IMR-90 (cell line): ENCODE measurements at places on chromosomes 1 and 21. TPM values are rescaled to one million over a fixed set of nuclear protein-coding genes. Genes with fewer than 3 reads are reported as not detected.

SNX7 gene
- 24.4 and 46.1 TPM in 2 replicates for total RNA-seq

GUCA2A gene
- total RNA-seq, result not detected in 2 replicates

DCST1 gene
- not detected in 2 replicates for total RNA-seq

CDC7 gene
- 4.7 and 6.9 TPM in 2 replicates for total RNA-seq

DNA sequence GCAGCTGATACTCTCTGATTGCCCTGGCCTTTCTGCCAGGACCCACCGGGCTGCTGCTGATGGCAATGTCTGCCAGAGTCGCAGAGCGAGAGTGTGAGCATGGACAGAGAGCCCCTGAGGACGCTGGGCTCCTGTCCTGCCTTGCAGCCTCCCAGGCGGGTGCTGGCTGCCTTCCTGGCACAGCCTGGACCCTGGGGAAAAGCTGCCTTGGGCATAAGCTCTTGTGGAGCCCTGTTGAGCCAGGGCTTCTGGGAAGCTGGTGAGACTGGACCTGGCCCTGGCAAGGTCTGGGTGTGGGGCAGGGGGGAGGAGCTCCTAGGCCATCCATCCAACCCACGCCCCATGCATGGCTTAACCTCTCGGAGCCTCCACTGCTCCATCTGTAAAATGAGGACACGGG lies 105.8 kb upstream of the WNT4 start:
- DNase-seq, result no peak

DNA sequence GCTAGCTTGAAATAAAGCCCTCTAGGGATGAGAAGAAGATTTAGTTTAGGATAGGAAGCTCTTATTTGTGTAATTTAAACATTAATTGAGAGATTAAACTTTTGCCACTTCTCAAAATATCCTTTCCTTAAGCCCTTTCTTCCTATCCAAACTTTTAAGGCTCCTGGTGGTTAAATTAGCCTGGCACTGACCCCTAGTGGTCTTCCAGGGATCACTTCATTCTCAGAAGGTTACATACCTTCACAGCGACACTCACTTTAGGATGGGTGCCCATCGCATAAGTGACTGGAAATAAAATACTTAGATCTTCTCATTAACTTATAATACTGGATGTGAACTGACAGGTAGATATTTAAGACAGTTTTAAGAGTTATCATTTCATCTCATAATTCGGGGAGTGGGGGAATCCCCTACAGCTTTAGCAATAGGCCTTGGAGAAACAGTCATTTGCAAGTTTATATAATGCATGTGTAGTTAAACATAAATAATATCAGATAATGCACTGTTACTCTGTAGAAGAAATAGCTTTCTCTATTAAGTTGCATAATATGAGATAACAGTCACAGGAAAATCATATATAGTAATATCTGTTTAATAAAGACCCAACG lies 7.4 kb downstream of the LHX9 start:
- DNase-seq, result peak; percentile 61

GRCh38 chr1:218459450-218459849 lies 114.3 kb downstream of the TGFB2 start:
- DNase-seq, result no peak

DNA sequence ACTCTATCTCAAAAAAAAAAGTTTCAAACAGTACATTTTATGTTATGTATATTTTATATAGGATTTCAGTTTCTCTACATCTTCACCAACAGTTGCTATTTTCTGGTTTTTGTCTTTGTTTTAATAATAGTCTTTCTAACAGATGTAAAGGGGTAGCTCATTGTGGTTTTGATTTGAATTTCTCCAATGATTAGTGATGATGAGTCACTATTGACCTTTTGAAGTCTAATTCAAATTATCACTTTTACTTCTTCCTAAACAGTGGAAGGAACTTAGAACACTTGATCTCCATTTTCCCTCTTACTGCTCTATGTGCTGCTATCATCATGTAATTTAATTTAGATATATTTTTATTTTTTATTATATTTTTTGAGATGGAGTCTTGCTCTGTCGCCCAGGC lies 31.7 kb upstream of the SHCBP1L start:
- DNase-seq, result no peak

GRCh38 chr1:157540160-157540748 lies 12.1 kb downstream of the FCRL5 start:
- no peak for DNase-seq

GRCh38 chr1:23915466-23915865 lies 2.3 kb upstream of the CNR2 start:
- DNase-seq, result no peak

DNA sequence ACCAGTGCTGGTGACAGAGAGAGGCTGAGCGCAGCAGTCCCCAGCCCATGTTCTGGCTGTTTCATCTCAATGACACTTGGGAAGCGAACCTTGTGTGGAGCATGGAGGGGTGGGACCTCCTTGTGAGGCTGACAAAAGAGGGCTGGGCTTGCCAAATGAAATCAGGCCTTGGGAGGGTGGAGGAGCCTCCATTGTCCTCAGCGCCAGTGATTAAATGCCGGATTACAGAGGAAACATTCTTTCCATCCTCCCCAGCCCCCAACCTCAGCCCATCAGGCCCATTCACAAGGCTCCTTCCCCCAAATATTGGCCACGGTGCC lies 63.3 kb upstream of the PAXBP1 start:
- DNase-seq, result no peak
